ENCODE measurements at places on chromosomes 7 and 10.

- DNase-seq, result peak; percentile 58
Observed at GRCh38 chr7:19747740-19748339, 25.6 kb downstream of the TMEM196 start.

GRCh38 chr7:66732439-66732838, 8.1 kb upstream of the RABGEF1 start:
- DNase-seq, result no peak

DNA sequence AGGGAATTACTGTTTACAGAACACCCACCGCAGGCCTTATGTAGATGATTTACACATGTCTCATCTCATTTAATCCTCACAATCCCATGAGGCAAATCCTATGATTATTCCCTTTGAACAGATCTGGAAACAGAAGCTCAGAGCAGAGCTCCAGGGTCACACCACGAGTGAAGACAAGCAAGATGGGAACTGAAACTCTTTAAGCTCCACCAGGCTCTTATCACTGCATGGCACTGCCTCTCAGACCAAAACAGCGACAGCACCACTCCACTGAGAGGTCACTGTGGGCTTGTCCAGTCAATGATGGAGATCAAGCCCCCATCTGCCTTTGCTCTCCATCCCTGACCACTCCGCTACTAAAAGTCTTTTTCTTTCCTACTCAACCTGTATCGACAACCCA, 5.9 kb downstream of the GRID1 start:
- no peak for DNase-seq

- no peak for DNase-seq
Observed at GRCh38 chr7:87361320-87361719, 15.9 kb downstream of the CROT start.

DNA sequence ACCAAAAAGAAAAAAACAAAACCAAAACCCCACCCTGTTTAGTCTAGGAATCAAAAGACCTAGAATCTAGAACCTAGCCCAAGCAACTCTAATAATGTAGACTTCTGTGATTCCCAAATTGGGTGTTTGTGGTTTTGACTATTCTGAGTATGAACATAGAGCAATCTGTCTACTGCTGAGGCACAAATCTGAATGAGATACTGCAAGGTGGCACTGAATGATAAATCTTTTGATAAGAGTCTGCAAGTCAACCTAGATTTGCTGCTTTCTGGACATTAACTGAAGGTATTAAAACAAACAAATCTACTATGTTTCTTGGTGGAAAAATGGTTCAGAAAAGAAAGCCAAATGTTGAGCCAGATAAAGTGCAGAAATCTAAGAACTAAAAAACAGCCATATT, 50.6 kb downstream of the IRF5 start:
- no peak for DNase-seq

GRCh38 chr10:132056663-132057062, 9.1 kb upstream of the JAKMIP3 start:
- DNase-seq, result no peak

- no peak for DNase-seq
Observed at GRCh38 chr10:70455213-70455630, 13.7 kb upstream of the NODAL start.

- DNase-seq, result no peak
Observed at GRCh38 chr10:18650404-18650997, 886 bp downstream of the NSUN6 start.

DNA sequence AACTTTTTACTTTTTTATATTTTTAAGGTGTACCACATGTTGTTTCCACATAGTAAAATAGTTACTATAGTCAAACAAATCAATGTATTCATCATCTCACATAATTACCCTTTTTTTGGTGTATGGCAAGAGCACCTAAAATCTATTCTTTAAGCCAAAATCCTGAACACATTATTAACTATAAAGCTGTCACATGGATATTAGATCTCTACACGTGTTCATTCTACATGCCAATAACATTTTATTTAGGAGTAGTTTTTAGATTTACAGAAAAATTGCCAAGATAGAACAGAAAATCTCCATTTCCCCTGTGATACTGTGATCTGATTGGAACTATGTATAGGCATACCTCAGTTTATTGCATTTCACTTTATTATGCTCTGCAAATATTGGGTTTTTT, 137.1 kb downstream of the SH2D4B start:
- DNase-seq, result no peak

DNA sequence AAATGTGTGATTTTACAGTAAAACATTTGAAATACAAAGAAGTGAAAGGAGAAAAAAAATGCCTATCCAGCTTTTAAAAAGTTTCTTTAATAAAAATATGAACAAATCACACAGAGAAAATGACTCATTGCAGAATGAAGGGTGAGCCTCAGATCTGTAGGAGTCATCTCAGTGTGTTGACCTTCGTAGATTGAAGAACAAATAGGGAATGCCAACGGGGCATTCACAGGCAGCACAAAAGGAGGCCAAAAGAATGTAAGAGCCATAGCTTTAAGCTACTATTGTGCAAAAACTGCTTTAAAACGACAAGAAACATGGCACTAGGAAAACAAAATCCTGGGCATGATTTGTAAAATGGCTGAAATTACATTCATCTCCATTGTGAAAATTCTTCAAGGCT, 782.7 kb upstream of the CELF2 start:
- no peak for DNase-seq

DNA sequence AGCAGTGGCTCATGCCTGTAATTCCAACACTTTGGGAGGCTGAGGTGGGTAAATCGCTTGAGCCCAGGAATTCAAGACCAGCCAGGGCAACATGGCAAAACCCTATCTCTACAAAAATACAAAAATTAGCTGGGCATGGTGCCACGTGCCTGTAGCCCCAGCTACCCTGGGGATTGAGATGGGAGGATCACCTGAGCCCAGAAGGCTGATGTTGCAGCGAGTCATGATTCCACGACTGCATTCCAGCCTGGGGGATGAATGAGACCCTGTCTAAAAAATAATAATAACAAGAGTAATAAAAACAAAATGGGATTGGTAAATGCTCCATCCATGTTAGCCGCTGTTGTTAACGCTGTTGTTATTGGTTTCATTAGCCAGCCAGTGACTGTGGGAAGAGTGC, 1.3 kb upstream of the HKDC1 start:
- no peak for DNase-seq

- DNase-seq, result no peak
Observed at GRCh38 chr7:47039089-47039648, 542.7 kb downstream of the TNS3 start.

- no peak for DNase-seq
Observed at GRCh38 chr7:102424129-102424551, 9.2 kb upstream of the ORAI2 start.

DNA sequence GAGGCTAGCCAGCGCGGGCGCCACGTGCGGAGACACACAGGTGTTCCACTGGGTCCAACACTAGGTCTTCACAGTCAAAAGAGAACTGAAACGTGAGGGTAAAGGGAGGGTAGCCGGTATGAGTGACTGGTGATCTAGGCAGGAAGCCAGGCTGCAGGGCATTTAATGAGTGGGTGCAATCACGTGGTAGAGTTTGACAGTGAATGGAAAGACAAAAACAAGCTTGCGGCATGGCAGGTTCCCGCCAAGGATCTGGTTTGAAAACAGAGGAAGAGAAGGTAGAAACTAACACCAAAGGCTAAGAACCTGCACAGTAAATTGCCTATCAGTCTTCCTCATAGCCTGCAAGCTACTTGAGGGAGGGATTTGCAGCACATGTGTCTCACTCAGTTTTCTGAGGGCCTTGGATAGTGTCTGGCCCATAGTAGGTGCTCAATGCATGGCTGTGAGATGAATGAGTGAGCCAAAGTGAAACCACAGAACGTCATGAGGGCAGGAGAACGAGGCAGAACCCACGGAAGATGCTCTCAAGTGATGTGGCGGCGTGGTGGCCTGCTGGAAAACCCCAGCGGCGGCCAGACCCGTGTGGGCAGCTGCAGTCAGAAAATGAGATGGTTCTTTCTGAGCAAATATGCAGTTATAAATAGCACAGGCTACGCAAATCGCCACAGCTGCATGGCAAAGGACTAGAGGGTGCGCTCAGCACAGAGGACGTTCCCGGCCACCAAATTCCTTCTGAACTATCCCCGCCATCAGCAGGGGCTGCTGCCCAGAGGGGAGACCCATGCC, 183.6 kb upstream of the NFE2L3 start:
- DNase-seq, result no peak

DNA sequence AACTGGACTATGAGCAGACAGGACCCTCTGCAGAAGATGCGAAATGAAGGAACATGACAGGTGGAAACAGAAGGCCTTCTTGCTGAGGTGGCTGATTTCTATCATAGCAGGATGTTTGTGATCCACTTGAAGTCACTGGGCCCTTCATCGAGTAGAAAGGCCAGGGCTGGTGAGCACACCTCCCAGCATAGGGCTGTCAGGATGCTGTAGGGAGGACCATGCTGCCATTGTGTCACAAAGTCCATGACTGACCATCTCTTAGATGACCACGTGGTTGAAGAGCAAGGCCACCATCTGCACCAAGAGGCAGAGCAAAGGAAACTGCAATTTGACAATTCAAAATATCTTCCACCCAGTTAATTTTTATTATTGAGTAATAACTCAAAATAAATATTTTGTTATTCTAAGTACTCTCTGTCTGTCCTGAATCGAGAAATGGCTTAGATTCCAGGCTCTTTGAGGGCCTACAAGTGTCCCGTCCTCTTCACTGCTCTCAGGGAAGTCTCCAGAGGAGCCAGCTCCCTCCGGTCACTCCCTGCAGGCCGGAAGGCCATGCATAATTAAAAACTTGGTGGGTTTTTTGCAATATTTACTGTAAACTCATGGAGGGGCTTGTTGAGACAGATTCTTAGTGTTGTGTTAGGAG, 249.3 kb upstream of the ZMIZ1 start:
- DNase-seq, result no peak

GRCh38 chr10:129467359-129468064, 471 bp downstream of the MGMT start:
- no peak for DNase-seq

GRCh38 chr7:80210400-80210799, 75.8 kb downstream of the GNAI1 start:
- peak; percentile 46 for DNase-seq

- no peak for DNase-seq
Observed at GRCh38 chr10:73106301-73106700, 4.0 kb upstream of the NUDT13 start.

DNA sequence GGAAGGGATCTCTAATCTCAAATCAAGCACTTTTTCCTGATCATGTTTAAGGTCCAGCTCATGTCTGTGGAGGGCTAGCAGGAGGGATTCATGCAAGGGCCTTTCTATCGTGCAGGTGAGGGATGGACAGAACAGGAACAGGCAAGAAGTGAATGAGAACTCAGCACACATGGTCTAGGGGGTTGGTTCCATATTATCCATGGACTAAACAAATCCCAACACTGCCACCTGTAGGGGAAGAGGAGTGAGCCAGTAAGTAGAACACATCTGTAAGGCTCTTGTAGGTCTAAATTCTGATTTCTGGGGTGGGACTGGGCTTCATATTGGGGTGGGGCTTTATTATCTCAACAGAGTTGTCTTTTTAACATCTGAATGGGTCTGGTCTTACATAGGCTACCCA, 138.0 kb upstream of the TARP start:
- DNase-seq, result no peak

- DNase-seq, result no peak
Observed at GRCh38 chr7:22208799-22209198, 148.2 kb downstream of the RAPGEF5 start.

- no peak for DNase-seq
Observed at GRCh38 chr7:103833401-103833800, 156.1 kb downstream of the RELN start.

DNA sequence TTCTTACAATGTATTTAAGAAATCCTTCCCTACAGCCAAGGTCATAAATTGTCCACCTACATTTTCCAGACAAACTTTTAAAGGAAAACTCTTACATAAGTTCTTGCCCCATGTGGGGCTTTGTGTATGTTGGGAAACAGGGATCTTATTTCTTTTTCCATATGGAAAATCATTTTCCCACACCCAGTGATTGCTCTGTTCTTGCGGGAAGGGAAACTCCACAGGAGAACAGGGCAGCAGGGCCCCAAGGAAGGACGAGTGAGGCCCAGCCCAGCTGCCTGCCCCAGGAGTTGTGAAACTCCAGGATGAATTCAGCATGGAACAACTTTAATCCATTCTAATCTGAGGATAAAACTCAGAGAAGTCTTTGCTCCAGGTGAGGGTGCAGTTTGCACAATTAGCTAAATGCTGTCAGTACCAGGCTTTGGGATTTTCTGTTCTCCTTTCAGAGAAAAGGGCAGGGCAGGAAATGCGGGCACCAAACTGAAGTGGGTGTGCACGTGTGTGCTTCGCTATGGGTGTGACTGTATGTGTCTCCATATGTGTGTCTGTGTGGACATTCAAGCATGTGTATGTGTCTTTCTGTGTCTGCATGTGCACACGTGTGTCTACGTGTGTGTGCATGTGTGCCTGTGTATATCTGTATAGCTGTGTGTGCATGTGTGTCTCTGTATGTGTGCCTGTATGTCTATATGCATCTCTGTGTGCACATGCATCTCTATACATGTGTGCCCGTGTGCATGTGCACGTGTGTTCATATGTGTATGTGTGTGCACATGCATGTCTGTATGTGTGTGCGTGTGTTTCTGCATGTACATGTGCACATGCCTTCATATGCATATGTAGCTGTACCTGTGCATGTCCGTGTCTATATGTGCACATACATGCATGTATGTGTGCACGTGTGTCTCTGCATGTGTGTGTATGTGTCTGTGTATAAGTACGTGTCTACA, 102.0 kb upstream of the FAM20C start:
- no peak for DNase-seq

GRCh38 chr10:37957841-37958240, 18.6 kb downstream of the ZNF25 start:
- DNase-seq, result no peak

DNA sequence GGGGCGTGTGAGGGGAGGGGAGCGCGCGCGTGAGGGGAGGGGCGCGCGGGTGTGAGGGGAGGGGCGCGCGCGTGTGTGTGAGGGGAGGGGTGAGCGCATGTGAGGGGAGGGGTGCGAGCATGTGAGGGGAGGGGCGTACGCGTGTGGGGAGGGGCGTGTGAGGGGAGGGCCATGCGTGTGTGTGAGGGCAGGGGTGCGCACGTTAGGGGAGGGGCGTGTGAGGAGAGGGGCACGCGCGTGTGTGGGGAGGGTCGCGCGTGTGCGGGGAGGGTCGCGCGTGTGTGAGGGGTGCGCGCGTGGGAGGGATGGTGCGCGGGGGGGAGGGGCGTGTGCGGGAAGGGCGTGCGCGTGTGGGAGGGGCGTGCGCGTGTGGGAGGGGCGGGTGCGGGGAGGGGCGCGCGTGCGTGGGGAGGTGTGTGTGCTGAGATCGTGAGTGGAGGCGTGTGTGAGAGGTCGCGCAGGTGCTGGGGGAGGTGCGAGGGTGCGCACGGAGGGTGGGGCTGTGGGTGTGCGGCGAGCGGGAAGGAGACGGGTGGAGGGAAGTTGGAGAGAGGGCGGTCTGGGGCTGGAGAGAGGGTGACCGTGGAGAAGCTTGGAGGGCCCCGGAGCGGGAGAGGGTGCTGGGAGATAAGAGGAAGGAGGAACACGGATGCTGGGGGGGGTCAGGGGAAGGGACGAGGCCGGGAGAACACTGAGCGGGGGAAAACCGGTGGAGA, 19.7 kb downstream of the MXI1 start:
- no peak for DNase-seq

DNA sequence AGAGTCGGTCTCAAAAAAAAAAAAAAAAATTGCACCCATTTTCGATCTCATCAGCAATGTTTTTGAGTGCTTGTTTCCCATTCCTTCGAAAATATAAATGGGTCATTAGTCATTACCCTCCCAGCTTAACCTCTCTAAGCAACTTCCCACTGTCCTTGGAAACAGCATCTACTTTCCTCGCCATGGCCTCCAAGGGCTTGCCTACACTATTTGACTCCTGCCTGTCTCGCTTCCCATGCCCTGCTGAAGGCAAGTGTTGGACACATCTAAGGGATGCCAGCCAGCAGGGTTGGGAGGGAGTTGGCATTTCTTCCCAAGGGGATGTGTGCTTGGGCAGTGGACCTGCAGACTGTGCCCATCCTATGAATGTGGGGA, 12.7 kb upstream of the RHBDD2 start:
- no peak for DNase-seq
